ENCODE measurements at places on chromosomes 6 and 20.

GRCh38 chr6:93259332-93259731, 160.0 kb downstream of the EPHA7 start:
- DNase-seq, result peak; percentile 41

- DNase-seq, result peak; percentile 40
These were observed 69.3 kb downstream of the IBTK start for GRCh38 chr6:82178077-82178758.

DNA sequence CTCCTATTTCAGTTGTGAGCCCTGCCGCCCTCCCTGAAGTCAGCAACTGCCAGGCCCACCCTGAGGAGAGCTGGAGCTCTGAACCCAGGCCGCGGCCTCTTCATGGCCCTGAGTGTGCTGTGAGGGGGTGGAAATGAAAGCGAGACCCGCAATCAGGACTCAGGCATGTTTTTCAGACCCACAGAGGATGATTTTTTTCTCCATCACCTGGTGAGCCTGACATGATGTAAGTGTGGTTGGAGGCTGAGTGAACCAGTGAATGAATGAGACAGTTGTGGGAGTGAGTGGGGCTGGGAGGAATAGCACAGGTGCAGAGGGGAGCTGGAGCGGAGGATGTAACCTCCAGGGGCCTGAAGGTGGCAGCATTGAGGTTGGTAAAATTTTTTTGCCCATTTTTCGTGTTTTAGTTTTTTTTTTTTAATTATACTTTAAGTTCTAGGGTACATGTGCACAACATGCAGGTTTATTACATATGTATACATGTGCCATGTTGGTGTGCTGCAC, 18.3 kb downstream of the RAET1L start:
- DNase-seq, result peak; percentile 30

- no peak for DNase-seq
These were observed 13.8 kb downstream of the TBPL1 start for GRCh38 chr6:133966654-133967329.

DNA sequence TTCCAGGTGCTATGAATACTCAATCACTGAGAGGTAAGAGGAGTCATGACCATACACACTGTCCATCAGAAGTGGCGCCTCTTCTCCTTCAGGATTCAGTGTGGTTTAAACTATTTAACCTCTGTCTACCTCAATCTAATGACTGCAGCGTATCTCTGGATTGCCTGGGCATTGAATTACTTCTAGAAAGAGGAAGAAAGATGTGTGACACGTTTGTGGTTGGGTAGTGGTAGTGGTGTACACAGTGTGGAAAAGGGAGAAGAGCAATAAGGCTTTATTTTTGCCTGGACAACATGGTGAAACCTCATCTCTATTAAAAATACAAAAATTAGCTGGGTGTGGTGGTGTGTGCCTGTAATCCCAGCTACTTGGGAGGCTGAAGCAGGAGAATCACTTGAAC, 38.0 kb upstream of the ECHDC1 start:
- no peak for DNase-seq

GRCh38 chr20:25690427-25690826, 6.2 kb downstream of the ZNF337 start:
- no peak for DNase-seq

- DNase-seq, result no peak
These were observed 427.9 kb downstream of the QKI start for GRCh38 chr6:163842467-163842866.

DNA sequence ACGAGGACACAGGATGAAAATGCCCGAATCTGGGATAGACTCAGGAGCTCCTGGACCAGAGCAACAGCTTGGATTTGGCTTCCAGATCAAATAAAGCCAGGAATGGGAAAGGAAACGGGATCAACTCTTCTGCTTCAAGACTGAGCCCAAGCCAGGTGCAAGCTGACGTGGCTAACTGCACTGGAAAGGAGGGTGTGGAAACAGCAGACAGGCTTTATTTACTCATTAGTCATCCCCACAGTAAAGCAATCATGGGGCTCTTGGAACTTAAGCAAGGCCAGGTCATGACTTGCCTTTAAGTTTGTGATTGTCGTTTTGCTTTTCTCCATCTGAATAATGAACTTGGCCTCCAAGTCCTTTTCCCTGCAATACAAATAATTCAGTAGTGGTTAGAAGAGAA, 45.2 kb downstream of the KIF16B start:
- peak; percentile 97 for DNase-seq

DNA sequence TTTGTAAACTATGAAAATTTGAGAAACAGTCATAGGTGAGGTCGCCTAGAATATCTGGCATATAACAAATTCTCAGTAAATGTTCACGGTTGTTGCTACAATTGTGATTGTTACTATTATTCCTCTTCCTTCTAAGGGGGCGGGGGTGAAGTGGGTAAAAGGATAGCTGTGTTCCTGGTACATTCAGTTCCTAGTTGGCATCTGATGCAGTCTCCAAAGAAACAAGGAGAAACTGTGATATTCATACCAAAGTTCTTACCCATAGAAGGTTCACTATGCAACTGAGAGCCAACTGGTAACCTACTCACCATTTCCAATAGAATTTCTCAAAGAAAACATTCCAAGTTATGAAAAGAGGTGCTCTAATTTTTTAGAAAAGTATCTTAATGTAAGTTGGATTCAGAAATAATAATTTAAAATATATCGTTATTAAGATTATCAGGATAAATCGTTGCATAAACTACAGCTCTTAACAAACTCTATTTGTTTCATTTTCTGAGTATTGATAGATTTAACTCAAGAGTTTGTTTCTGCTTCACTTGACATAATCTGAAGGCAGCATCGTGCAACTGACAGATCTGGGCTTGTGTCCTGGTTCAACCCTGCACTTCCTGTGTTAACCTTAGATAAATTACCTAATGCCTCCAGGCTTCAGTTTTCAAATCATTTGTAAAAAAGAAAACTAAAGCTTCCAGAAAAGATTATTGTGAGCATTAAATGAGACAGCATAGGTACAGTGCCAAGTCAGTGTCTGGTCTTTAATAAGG, 13.3 kb upstream of the MAP7 start:
- no peak for DNase-seq

GRCh38 chr6:55239099-55239498, 64.8 kb downstream of the HCRTR2 start:
- peak; percentile 62 for DNase-seq

GRCh38 chr6:38273325-38273724, 366.4 kb downstream of the BTBD9 start:
- no peak for DNase-seq

GRCh38 chr6:52063584-52064344, 23.6 kb downstream of the PKHD1 start:
- DNase-seq, result peak; percentile 37

DNA sequence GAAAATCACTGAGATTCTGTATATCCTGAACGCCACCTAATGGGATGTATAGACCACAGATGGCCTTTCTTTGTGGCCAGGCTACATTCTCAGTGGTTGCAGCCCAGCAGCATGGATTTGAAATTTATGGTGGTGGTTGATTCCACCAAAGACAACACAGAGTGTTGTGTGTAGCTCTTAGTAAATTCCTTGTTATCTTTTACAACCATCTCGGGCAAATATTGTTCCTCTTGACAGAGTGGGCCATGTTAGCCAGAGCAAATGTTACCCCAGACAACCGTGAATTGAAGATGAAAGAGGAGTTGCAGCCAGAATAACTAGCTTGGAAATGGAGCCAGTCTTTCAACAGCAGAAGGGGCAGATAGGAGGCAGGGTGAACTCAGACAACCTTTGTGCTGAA, 39.5 kb downstream of the SLC24A3 start:
- no peak for DNase-seq

DNA sequence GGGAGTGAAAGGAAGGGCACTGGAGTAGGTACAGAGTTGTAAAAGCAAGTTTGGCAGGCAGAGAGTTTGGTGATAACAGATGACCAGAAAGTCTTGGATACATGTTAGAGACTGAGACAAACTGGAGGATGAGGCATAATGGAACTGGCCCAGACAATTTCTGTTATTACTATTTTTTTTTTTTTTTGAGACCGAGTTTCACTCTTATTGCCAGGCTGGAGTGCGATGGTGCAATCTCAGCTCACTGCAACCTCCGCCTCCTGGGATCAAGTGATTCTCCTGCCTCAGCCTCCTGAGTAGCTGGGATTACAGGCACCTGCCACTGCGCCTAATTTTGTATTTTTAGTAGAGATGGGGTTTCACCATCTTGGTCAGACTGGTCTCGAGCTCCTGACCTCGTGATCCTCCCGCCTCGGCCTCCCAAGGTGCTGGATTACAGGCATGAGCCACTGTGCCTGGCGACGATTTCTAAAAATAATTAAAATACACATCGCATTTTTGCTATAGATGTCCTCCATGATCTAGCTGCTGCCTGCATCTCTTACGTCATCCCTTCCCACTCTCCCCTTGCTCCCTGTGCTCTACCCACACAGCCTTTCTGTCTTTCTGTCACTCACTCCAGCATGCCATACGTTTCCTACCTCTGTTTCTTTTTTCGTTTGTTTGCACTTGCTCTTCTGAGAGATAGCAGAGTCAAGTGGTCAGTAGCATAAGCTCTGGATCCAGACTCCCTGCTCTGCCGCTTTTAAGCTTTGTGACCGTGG, 23.5 kb downstream of the MAPK14 start:
- DNase-seq, result no peak
